ENCODE measurements at places on chromosomes 11 and 22. TPM values are rescaled to one million over a fixed set of nuclear protein-coding genes. Genes with fewer than 3 reads are reported as not detected.
A peak's percentile ranks its signal among the peaks of the same experiment; 100 is the strongest.

GRCh38 chr11:9047964-9048523 lies 43.4 kb downstream of the SCUBE2 start:
- peaks cover 14% of the 10 kb centered on the region for H3K4me1 ChIP-seq
- DNase-seq: no peak
- no peaks in the 10 kb centered on the region for H3K27me3 ChIP-seq
- H3K4me3 ChIP-seq: no peak overlapping the region

The VSIG10L2 gene
- not detected for total RNA-seq

DNA sequence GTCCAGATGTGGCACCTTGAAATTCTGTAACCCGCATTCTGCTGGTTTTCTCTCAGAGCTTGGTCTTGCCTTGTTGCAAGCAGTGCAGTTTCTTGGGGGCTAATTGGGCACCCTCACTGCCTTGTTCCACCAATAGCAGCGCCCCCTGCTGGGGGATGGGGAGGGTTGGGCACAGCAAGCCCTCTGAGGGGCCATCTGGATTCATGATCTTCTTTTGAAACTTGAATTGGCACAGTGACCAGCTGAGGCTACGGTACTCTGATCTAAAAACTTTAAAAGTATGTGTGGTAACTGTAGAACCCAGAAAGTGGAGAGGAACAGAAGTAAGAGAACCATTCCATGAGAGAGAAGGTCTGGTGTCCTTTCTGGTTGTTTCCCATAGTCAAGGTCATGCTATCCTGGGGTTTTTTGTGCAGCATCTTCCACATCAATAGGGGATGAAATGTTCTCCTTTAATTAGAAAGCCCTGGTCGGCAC lies 64.2 kb downstream of the MED15 start:
- peak overlapping the region; percentile 58 for H3K27ac ChIP-seq
- peaks cover 69% of the 10 kb centered on the region for H3K4me1 ChIP-seq
- no peak for DNase-seq
- no peak overlapping the region for H3K4me3 ChIP-seq

The CASP1 gene
- 106 TPM for total RNA-seq

DNA sequence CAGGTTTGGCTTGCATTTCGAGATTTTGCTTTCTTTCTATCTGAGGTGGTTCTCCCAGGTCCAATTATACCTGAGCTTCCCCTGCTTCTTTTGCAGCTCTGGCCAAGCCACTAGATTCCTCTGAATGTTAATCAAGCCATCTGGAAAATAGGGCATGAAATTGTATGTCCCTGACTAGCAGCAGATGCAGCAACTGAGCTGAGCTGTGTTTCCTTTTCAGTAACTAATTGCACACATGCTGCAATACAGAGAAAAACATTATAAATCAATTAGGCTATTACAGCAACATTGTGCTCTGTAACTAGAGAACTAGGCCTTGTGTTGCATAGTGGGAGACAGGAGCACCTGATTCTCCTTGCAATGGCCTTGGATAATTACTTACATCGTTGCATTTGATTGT lies 408.3 kb downstream of the ETS1 start:
- H3K4me3 ChIP-seq: no peak overlapping the region
- H3K4me1 ChIP-seq: no peaks in the 10 kb centered on the region
- no peaks in the 10 kb centered on the region for H3K36me3 ChIP-seq
- H3K27me3 ChIP-seq: no peaks in the 10 kb centered on the region
- H3K27ac ChIP-seq: no peak overlapping the region
- DNase-seq: no peak

- H3K27me3 ChIP-seq: no peaks in the 10 kb centered on the region
- H3K4me3 ChIP-seq: no peak overlapping the region
- no peaks in the 10 kb centered on the region for H3K4me1 ChIP-seq
- no peaks in the 10 kb centered on the region for H3K36me3 ChIP-seq
- H3K27ac ChIP-seq: no peak overlapping the region
- DNase-seq: no peak
Measured at GRCh38 chr11:119652907-119653659, 75.9 kb downstream of the NECTIN1 start.

The PARVG gene
- total RNA-seq: 65.9 TPM

DNA sequence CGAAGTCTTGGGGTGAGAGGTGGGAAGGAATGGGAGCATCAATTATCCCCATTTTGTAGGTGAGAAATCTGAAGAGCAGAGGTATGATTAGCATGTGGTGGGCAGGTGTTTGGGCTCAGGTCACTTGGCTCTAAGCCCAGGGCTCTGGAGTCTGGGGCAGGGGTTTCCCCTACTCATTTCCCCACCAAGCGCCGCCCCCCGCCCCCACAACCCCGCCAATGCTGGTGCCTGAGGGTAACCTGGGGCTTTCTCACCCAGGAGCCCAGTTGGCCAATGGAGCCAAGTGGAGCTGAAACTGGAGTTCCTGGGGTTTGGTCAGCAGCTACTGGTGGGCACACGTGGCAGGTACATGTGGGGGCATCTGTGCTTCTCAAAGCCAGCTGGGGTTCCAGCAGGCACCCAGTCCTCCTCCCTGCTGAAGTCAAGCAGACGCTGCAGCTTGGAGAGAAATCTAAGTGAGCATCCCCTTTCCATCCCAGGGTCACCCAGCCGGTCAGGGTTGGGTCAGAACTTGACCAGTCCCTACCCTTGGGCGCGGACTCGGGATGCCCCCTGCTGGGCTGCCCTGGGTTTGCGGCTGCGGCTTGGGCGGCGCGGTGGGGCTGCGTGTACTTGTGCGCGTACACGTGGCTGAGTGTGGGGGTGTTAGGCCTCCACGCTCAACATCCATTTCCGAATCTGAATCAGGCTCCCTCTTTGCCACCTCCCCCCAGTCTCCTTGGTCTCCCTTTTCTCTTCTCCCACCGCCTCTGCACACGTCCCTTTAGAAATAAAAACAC lies 1.7 kb upstream of the CHRM1 start:
- DNase-seq: peak; percentile 65
- H3K36me3 ChIP-seq: no peaks in the 10 kb centered on the region
- H3K4me3 ChIP-seq: no peak overlapping the region
- H3K27me3 ChIP-seq: peaks cover 70% of the 10 kb centered on the region

The PHF21B gene
- 0.12 TPM for total RNA-seq

The TMEM225 gene
- not detected for total RNA-seq

The OR8A1 gene
- total RNA-seq: not detected

DNA sequence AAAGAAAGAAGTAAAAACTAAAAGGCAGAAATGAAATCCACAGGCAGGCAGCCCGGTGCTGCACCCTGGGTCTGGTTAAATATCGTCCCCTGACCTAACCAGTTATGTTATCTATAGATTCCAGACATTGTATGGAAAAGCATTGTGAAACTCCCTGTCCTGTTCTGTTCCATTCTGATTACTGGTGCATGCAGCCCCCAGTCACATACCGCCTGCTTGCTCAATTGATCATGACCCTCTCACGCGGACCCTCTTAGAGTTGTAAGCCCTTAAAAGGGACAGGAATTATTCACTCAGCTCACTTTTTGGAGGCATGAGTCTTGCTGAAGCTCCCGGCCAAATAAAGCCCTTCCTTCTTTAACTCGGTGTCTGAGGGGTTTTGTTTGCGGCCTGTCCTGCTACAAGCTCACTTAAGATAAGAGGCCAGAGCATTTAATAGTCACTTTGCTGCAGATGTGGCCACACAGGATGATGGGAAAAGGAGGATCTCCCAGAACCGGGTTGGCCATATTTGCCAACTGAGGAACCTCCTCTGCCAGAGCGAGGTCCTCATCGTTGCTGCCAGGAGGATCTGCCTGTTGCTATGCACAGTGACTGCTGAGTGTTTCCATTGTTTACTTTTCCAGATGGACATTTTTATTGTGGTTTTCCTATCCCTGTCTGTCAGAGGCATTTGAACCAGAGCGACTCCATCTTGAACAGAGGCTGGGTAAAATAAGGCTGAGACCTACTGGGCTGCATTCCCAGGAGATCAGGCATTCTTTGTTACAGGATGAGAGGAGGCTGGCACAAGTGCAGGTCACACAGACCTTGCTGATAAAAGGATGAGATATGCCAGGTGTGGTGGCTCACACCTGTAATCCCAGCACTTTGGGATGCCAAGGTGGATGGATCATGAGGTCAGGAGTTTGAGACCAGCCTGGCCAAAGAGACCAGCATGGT lies 10.2 kb downstream of the C11orf96 start:
- H3K27ac ChIP-seq: no peak overlapping the region
- H3K4me3 ChIP-seq: no peak overlapping the region
- H3K36me3 ChIP-seq: no peaks in the 10 kb centered on the region
- no peak for DNase-seq

DNA sequence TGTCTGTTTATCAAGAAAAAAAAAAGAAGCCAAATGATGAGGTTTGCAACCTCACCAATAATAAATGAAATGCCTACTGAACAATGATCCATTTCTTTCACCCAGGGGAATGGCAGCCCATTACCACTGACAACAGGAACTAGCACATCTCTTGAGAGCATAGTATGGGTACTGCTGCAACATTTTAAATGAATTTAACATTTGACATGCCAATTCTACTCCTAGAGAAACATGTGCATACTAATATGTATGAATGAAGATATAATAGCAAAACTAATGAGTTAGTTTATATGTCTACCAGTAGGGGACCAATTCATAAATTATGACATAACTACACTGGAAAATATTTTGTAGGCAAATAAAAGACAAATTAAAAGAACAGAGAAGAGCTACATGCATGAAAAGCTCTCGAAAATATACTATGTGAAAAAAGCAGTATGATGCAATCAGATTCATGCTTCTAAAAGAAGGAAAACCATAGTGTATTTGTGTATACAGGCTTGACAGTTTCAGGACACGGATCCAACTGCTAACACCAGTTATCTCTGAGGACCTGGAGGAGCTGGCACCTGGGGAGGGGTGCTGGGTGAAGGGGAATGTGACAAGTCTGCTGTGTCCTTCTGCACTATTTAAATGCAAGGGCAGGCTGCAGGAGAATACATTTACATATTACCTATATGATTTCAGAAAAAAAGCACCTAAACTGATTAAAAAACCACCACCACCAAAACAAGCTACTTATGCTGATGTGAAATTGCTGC lies 6.9 kb downstream of the SMCO4 start:
- H3K36me3 ChIP-seq: no peaks in the 10 kb centered on the region
- H3K27me3 ChIP-seq: no peaks in the 10 kb centered on the region
- H3K4me1 ChIP-seq: peaks cover 46% of the 10 kb centered on the region
- no peak overlapping the region for H3K27ac ChIP-seq

- DNase-seq: no peak
- no peaks in the 10 kb centered on the region for H3K36me3 ChIP-seq
- H3K4me3 ChIP-seq: no peak overlapping the region
- H3K27ac ChIP-seq: no peak overlapping the region
- no peaks in the 10 kb centered on the region for H3K4me1 ChIP-seq
Measured at GRCh38 chr11:44255406-44256071, 54.4 kb downstream of the ALX4 start.

- DNase-seq: no peak
- H3K27me3 ChIP-seq: no peaks in the 10 kb centered on the region
- no peaks in the 10 kb centered on the region for H3K4me1 ChIP-seq
- no peaks in the 10 kb centered on the region for H3K36me3 ChIP-seq
- no peak overlapping the region for H3K27ac ChIP-seq
Measured at GRCh38 chr22:22997262-22997898, 72.9 kb upstream of the GNAZ start.

DNA sequence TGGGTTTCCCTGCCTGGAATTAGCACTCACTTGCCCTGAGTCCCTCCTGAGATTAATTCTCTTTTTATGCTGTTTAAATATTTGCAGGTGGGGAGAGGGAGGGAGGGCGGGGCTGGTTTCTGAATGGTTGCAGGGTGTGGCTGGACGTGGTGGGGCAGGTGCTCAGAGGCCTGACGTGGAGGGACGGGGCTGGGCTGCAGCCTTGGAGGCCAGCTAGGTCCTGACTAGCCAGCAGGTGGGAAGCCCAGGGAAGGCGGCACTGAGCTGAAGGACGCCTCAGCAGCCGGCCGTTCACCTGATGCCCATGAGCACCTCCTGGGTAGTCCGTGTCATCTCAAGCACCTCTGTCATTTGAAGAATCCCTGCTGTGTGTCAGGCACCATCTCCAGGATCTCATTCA lies 21.3 kb downstream of the SGSM1 start:
- H3K4me1 ChIP-seq: no peaks in the 10 kb centered on the region
- H3K4me3 ChIP-seq: no peak overlapping the region
- peak; percentile 81 for DNase-seq
- H3K27ac ChIP-seq: no peak overlapping the region

DNA sequence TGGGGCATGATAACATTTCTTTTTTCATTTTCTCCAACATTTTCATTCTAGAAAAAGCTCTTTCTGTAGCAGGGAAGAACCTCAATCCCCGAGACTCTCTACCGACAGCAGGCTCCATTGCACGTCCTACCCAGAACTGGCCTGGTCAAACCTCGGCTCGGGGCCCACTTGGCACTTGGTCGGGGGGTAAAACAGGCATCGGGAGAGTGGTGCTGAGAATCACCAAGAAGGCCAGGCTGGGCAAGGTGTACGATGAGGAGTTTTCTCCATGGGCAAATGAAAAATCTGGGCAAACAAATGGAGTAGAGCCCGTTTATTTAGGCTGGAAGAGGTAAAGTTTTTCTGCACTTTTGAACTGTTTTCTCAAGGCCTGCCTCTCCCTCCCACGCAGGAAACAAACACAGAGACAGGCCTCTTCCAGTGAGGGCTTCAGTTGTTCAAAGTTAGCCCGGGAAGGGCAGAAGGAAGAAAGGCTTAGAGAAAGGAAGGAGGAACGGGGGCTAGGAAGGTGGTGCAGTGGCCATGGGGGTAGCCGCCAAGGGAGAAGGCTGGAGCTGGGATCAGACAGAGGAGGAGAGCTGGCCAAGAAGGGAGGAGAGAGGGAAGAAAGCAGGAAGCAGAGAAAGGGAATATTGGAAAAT lies 87.6 kb downstream of the ETS1 start:
- no peaks in the 10 kb centered on the region for H3K36me3 ChIP-seq
- peak overlapping the region; percentile 59 for H3K27ac ChIP-seq
- no peak for DNase-seq
- no peaks in the 10 kb centered on the region for H3K27me3 ChIP-seq
- no peak overlapping the region for H3K4me3 ChIP-seq

DNA sequence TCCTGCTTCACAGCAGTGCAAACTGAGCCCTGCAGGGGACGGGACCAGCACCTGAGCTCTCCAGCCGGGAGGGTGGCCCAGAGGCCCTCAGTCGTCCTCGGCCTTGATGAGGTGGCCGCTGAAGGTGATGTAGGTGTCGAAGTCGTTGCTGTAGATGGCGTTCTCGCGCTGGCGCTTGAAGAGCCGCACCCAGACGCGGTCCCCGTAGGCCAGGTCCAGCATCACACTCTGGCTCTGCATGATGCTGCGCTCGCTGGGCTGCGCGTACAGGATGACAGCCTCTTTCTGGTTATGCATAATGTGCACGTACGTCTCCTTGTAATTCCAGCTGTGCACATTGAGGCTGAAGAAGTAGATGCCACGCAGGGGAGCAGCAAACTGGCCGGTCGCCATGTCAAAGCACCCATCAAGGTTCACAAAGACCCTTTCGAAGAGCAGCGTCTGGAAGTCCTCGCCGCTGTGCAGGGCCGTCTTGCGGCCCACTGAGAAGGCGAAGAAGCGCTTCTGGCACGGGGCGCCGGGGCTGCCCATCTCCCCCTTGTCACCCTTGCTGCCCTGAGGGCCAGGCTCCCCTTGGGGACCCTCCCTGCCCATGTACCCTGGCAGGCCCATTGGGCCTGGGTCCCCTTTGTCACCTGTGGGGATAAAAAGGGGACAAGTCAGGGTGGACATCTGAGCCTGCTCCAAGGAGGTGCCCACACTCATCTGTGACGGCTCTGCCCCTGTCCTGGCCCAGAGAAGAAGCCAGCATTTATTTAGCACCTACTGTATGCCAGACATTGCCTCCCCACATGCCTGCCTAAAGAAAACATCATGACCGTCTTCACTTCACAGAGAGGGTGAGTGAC lies 5.7 kb downstream of the C1QTNF6 start:
- no peak overlapping the region for H3K4me3 ChIP-seq
- peaks cover 39% of the 10 kb centered on the region for H3K4me1 ChIP-seq
- H3K27ac ChIP-seq: no peak overlapping the region
- peak; percentile 52 for DNase-seq
- no peaks in the 10 kb centered on the region for H3K36me3 ChIP-seq
- H3K27me3 ChIP-seq: no peaks in the 10 kb centered on the region

The RAB38 gene
- 8.1 TPM for total RNA-seq

All from upper lobe of right lung (tissue), 1 donor.